A549 treated with ZK216348 at 1 μM for 4 hours (cell line): ENCODE measurements at places on chromosomes 2 and 18. TPM values are rescaled to one million over a fixed set of nuclear protein-coding genes. Genes with fewer than 3 reads are reported as not detected.

Gene GNAL
- 5.3 to 7.7 TPM (median 5.4 TPM) in 5 replicates for total RNA-seq

Gene GKN2
- total RNA-seq: 2.7 to 6.0 TPM (median 3.7 TPM) in 5 replicates

Gene IGFBP2
- total RNA-seq: 57.5 to 90.1 TPM (median 86.0 TPM) in 5 replicates

Gene MC2R
- not detected in 5 replicates for total RNA-seq
